Activated effector memory CD4-positive, alpha-beta T cell treated with Interleukin-2 at 50 U/mL for 16 hours (primary cell): ENCODE measurements at places on chromosomes 3 and 15.

- no peak for DNase-seq
Measured at GRCh38 chr3:161657786-161658185, 161.2 kb downstream of the OTOL1 start.

DNA sequence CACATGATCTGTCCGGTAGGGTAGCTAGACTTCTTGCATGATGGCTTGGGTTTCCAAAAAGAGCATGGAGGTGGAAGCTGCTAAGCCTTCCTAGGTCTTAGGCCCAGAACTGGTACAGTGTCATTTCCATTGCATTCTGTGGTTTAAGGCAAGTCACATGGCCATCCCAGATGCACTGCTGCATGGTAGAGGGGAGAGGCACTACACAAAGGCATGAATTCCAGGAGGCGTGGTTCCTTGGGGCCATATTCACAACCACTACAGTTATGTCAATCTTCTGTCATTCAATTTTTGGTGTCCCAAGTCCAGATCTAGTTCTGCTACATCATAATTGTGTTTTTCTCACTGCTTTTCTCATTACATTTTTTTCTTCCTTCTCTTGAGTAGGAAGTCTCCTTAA is 122.2 kb upstream of the CHRM5 start:
- DNase-seq, result no peak

GRCh38 chr3:50648313-50648712 is 26.4 kb upstream of the DOCK3 start:
- DNase-seq, result no peak

GRCh38 chr15:35505141-35505540 is 40.8 kb downstream of the DPH6 start:
- DNase-seq, result no peak

DNA sequence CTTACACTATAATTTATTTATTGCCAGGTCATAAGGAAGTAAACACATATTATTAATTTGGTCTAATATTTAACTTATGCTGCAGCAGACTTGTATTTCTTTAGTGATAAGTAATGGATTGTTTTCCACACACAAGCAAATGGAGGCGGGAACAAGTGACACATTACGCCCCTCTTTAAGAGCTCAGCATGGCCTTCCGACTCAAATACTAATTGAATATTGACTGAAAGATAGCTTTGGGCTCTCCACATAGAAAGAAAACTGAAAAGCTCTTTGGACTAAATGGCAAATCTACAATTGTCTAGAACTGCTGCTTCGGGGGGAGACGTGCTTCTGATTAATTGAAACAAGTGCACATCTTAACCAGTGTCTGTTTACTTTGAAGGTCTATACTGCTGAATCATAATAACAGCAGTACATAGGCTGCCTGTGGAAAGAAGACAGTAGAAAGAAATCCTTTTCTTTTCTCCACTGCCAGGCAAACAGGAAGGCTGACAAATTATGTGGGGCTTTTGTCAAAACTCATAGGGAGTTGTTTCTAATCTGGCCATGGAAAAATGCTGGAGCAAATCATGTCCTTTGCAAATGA is 15.9 kb downstream of the CADPS start:
- no peak for DNase-seq

GRCh38 chr15:22868928-22869327 is 30.5 kb downstream of the NIPA2 start:
- no peak for DNase-seq
